ENCODE measurements at places on chromosomes 5 and 9. TPM values are rescaled to one million over a fixed set of nuclear protein-coding genes. Genes with fewer than 3 reads are reported as not detected.

Gene AFAP1L1
- 0.11 TPM for total RNA-seq

Gene F12
- total RNA-seq = not detected

Gene ZNF608
- 0.27 TPM for total RNA-seq

- DNase-seq = no peak
Observed at GRCh38 chr9:120264528-120264927, 315.4 kb downstream of the CDK5RAP2 start.

Gene FOXI1
- not detected for total RNA-seq

- peak; percentile 2 for DNase-seq
Observed at GRCh38 chr5:38557308-38557710, 863 bp upstream of the LIFR start.

- no peak for DNase-seq
Observed at GRCh38 chr9:21311889-21312288, 6.8 kb upstream of the IFNA5 start.

Gene SKIC3
- total RNA-seq = 51.8 TPM

DNA sequence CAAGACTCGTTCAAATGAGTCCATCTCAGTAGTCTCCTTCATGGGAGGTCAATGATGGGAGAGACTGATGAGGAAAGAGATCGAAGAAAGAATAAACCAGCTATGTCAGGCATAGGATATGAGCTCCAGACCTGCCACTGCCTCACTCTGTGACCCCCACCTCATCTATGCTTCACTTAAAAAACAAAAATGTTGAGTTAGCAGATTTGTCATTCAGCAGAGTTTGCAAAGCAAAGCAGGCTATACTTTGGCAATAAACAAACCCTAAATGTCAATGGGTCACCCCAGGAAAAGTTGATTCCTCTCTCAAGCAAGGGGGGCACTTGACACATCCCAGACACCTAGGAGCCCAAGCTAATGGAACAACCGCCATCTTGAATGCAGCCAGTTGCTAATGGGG lies 117.0 kb downstream of the GABBR2 start:
- no peak for DNase-seq

- DNase-seq = peak; percentile 55
Observed at GRCh38 chr9:69168709-69169217, 5.3 kb upstream of the TJP2 start.

Gene ABHD17B
- 31.5 TPM for total RNA-seq

GRCh38 chr9:16268067-16268881 lies 602.2 kb downstream of the BNC2 start:
- no peak for DNase-seq

Gene ARHGAP26
- 46.6 TPM for total RNA-seq

Gene FCN1
- total RNA-seq = 1.1 TPM

Gene SPARC
- total RNA-seq = 0.39 TPM

Gene SCGB3A2
- total RNA-seq = not detected

GRCh38 chr9:91817493-91818224 lies 132.4 kb downstream of the ROR2 start:
- no peak for DNase-seq

- DNase-seq = no peak
Observed at GRCh38 chr5:127587246-127587917, 61.5 kb upstream of the CTXN3 start.

DNA sequence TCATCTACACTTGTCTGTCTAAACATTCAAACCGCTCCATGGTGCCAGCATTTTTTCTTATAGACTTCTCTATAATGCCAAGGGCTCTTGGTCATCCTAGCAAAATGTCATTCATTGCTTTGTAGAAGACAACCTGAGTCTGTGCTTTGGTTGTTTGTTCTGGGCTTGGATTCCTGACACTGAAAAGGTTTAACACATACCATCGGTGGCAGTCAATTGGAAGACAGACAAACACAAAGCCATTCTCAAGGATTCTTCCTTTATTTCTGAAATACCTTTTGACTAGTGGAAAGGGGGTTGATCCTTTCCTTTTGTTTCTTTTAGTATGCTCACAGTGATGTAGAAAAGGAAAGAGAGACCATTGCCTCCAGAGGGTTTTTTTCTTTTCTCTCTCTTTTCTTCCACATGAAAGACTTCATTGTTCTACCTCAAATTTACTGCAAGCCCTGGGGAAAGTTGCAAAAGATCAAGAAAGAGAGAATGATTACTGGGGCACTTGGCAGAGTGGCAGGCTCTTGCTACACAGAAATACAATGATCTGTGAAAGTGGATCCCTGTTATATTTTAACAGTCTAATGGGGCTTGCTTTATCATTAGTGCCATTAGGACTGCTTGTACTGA lies 66.4 kb upstream of the TMC1 start:
- DNase-seq = no peak

- DNase-seq = no peak
Observed at GRCh38 chr9:11340654-11341053, 727.9 kb upstream of the PTPRD start.
